ENCODE measurements at places on chromosomes 1 and 21.

- no peak for DNase-seq
Observed at GRCh38 chr1:148357037-148357436, 126.1 kb downstream of the PPIAL4G start.

GRCh38 chr21:41830764-41831452 is 48.2 kb downstream of the PRDM15 start:
- no peak for DNase-seq

DNA sequence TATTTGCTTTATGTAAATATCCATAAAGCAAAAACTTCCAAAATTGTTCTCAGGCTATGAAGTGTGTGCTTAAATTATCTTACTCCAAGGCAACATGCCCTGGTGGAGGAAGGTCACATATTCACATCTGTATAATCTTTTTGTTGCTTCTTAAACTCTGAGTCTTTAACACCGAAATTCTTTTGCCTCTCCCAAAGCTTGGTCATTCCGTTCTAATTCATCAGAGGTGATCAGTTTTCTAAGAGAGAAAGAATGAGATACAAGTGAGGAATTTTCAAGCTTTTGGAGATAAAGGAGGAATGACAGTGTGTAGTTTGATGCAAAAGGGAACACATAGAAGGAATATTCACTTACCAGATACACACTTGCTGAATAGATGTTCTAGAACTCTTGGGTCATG is 561.7 kb downstream of the LTN1 start:
- no peak for DNase-seq

DNA sequence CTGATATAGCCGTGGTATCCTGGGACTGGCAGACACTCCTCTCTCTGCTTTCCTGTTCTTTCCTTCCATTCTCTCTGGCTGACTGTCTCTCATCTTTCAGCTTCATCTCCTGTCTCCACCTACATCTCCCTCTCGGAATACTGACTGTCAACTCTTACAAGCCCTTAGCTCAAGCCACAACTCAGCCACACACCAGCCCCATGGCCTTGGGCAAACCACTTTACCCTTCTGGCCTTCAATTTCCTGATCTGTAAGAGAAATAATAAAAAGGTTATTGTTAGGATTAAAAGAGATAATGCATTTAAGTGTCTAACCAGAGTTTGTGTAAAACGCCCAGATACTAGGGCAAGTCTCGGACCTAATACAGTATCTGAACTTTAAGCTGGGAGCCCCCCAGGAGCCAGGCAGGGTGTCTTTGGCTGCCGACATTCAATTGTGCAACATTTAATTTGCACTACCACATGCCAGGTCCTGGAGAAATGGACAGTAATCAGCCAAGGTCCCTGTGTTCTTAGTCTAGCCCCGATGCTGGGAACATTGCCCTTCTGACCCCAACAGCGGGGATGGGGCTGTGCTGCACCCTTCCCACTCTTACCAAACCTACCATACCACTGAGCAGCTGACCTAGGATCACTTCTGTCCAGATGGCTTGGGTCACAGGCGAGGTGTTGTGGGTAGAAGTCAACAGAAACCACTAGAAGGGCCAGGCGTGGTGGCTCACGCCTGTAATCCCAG is 5.1 kb downstream of the ECHDC2 start:
- no peak for DNase-seq

- DNase-seq = no peak
Observed at GRCh38 chr1:231836227-231836893, 209.8 kb downstream of the DISC1 start.

- DNase-seq = no peak
Observed at GRCh38 chr1:220448217-220448616, 79.7 kb upstream of the MARK1 start.

DNA sequence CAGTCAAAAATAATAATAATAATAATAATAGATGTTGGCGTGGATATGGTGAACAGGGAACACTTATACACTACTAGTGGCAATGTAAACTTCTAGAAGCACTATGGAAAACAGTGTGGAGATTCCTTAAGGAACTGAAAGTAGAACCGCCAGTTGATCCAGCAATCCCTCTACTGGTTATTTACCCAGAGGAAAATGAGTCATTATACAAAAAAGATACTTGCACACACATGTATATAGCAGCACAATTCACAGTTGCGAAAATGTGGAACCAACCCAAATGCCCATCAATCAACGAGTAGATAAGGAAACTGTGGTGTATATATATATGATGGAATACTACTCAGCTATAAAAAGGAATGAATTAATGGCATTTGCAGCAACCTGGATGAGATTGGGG is 176.0 kb downstream of the PLPP3 start:
- no peak for DNase-seq

- DNase-seq = no peak
Observed at GRCh38 chr1:5664081-5664768, 328.0 kb downstream of the NPHP4 start.

- DNase-seq = peak; percentile 92
Observed at GRCh38 chr1:167328816-167329483, 108.3 kb downstream of the POU2F1 start.

DNA sequence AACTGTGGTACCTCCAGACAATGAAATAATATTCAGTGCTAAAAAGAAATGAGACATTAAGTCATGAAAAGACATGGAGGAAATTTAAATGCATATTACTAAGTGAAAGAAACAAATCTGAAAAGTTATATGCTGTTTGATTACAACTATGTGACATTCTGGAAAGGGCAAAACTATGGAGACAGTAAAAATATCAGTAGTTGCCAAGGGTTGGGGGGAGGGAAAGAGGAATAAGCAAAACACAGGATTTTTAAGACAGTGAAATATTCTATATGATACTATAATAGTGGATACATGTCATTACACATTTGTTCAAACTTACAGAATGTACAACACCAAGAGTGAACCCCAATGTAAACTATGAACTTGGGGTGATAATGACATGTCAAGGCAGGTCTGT is 38.2 kb upstream of the PKN2 start:
- DNase-seq = no peak

GRCh38 chr1:203454986-203455471 is 20.6 kb upstream of the PRELP start:
- no peak for DNase-seq

- DNase-seq = no peak
Observed at GRCh38 chr21:42618707-42619102, 34.7 kb upstream of the PDE9A start.

DNA sequence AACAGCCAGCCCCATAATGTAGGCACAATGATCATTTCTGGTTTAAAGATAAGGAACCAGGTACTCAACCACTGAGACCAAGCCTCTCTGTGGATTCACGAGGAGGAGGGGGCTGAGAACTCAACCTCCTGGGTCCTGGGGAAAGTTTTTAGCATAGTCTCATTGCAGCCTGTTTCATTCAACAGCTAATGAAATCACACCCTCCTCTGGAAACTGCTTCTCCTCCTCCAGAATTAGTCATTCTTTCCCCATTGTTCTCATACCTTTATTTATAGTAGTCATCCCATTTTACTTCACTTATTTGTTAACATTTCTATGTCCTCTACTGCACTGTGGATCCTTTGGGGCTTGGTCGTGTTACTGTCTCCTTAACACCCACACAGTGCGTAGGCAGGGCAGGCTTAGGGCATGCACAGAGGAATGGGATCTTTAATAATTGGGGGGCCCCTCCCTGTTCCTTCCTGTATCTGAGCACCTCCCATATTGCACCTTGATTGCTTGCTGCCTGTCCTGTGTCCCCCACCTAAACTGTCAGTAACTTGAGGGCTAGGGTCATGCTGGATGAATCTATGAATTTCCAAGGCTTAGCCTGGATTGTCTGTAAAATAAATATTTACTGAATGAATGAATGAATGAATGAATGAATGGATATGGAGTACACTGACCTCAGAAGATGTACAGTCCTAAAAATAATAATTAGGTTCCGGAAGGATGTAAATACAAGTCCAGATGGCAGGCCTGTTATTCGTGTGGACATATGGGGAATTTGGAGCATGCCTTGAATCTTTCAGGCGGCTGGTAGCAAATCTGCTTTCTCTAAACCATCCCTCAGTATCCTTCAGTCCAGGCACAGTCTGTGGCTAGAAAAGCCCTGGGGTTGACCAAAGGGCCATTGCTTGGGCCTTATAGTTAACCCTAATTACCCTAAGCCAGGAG is 153.8 kb upstream of the HMGB4 start:
- DNase-seq = peak; percentile 23

- DNase-seq = peak; percentile 21
Observed at GRCh38 chr1:162587347-162587746, 25.8 kb downstream of the UAP1 start.

DNA sequence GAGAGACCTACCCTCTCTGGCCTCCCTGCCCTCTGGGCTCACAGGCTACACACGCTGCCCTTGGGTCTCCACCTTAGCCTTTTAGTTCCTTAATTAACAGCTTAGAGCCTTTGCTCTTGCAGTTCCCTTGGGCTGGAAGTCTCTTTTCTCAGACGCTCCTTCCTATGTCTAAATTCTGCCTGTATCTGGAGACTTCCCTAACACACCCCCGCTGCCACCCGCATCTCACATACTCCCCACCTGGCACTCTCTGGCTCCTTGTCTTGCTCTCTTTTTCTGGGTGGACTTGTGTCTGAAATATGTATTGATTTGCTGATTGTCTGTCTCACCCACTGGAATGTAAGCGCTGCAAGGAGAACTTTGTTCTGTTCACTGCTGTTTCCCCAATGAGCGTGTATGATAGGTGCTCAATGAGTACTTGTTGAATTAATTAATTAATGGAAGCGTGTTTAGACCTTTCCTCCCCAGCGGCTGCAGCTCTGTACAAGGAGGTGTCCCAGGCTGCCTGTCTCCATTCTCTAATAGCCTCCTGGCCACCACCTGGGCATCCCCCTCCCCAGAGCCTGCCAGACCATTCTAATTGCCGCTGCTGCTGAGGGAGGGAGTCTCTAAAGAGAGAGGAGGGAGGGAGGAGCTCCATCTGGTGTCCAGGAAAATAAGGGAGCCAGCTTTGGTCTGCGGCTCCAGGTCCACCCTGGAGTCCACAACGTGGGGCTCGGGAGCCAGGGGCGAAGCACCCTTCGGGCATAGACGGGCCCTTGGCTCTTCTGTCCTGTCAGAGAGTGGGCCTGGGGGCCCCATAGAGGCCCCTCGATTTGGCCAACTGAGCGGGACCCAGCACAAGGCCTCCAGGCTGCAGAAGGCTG is 95.4 kb downstream of the RNF220 start:
- DNase-seq = peak; percentile 20

GRCh38 chr1:59541161-59541560 is 244.3 kb downstream of the FGGY start:
- DNase-seq = peak; percentile 25

DNA sequence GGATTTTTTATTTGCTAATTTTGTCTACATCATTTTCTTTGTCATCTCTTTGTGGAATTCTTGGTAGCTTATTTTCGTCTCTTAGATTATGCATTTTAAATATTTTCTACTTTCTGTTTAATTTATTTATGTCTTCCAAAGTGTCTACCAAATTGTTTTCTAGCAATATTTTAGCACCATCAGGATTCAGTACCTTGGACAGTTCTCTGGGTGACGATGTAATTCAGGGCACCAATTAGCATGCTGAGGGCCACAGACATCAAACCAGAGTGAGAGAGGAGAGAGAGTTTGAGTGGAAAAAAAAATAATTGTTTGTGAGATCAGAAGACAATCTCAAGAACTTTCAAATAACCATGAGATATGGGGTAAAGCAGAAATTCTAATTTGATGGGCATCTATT is 169.8 kb upstream of the CXADR start:
- no peak for DNase-seq

DNA sequence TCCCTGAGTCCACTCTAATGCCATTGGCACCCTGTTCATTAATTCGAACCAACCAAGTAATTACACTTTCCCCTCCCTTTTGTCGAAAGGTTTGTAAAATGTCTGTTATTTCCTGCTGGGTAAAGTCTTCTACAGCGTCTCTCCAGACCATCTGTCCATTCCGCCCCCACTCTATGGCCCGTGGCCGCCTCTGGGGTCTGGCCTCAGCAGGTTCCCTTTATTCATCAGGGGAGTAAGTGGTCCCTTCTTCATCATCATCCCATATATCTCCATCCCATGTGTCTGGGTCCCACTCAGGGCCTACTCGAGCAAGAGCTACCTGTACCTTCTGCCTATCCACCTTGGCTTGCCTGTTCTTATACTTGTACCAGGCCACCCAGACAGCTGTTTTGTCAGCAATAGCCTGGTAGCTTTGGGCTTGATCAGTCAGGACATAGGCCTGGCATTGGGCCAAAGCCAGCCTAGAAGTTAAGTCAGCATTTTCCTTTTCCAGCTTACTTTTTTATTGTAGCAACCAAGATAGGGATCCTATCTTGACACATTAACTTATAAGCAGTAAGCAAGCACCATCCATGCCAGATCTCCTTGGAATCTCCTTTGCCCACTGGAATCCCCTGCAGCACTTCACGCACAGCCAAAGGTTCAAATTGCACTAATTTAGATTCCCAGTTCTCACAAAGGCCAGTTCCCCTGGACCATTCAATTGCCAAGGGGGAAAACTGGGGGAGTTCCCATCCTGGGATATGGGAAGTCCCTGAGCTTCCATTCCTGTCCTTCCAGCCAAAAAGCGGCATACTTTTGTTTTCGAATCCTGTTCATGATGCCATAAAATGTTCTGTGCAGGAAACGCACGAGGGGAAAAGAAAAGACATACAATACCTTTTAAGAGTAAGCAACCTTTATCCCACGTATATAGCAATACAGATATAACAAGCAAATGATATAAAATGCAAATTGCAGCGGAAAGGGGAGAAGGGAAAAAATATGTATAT is 6.6 kb upstream of the STUM start:
- DNase-seq = no peak

GRCh38 chr1:18198260-18198659 is 90.7 kb downstream of the IGSF21 start:
- DNase-seq = no peak

GRCh38 chr1:30447080-30447479 is 276.3 kb downstream of the MATN1 start:
- no peak for DNase-seq

DNA sequence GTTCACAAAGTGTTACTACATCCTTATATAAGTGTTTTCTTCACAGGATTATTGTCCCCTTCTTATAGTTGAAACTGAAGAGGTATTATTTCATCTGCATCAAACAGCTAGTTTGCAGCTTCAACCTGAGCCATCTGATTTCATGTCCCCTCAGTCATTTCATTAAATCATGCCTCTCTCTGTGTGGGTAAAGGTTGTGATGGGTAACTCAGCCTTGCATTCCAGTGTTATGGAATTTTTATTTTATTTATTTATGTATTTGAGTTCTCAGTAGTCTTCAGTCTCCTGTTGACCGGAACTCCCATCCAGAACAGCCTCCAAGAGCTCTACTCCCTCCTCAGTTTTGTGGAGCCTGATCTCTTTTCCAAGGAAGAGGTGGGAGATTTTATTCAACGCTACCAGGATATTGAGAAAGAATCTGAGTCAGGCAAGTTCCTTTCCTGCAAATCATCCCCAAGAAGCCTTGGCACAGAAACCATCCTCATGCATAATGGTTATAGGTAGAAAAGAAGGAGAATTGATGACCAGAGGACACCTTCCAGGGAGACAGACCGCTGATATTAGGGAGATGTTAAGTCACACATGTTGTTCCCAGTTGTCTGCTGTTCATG is 21.8 kb downstream of the CHD1L start:
- DNase-seq = no peak

- no peak for DNase-seq
Observed at GRCh38 chr1:155892796-155893195, 18.4 kb downstream of the RIT1 start.

- peak; percentile 73 for DNase-seq
Observed at GRCh38 chr21:31198575-31198974, 145.5 kb downstream of the TIAM1 start.

GRCh38 chr21:19776076-19776475 is 1222.1 kb upstream of the NCAM2 start:
- DNase-seq = peak; percentile 47
